GF-D8 (cell line): ENCODE measurements at places on chromosomes 1 and 21.

DNA sequence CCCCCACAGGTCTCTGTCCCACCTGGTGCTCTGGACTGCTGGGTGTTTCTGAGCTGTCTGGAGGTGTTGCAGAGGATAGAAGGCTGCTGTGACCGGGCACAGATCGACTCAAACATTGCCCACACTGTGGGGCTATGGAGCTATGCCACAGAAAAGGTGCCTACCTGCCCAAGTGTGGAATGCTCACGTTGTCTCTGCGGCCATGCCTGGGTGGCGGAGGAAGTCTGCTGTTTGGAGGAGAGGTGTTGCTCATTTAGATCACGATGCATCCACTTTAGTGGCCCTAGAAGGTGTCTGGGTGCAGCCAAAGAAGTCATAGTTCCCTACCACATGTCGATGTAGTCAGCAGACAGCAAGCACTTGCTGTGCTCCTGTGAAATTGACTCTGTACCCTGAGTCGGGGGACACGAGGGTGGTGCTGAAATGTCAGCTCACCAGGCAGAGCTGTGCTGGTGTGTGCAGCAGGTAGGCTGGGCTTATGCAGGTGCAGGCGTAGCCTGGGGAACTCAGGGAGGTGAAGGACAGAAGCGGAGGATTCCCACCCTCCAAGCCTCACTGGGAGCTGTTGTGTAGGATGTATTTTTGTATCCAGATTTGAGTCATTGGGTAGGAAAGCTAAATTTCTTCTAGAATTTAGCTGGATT, 32.8 kb upstream of the PWP2 start:
- no peak for DNase-seq

DNA sequence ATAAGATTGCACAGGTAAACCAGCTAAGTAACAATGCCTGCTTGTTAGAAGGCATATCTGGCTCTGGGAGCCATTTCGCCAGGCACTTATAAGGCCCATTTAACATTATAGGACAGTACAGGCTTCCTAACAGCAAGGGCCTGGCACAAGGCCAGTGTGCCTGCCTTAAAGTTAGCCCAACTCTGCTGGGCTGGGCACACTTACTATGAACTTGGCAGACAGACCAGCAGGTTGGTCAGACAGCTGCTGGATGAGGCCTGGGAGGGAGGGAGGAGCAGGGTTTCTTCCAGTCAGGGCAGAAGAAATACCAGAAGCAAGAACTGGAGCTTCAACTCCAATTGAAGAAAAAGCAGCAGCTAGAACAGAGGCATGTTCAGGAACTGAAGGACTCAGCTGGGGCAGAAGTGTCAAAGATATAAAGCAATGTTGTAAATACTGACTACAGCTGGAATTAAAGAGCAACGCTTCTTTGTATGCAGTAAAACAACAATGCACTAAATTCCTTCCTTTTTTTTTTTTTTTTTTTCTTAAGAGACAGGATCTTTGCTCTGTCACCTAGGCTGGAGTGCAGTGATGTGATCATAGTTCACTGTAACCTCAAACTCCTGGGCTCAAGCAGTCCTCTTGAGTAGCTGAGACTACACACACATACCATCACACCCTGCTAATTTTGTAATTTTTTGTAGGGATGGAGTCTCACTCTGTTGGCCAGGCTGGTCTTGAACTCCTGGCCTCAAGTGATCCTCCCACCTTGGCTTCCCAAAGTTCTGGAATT, 4.9 kb downstream of the CACHD1 start:
- DNase-seq = no peak

DNA sequence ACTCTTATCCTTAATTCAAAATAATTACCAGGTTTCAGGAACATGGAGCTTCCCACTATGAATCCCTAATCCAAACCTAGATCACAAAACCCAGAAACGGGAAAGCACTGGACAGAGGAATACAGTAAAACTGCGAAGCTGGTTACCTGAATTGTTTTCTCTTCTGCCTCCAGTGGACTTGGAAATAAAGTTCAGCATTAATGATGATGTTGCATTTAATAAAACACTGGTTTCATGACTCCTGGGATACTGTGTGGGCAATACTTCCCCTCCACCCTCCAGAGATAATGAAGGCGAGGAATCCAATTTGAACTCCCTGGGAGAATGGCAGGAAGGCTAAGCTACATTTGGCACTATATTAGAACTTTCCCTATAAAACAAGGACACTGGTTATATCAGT, 65.1 kb downstream of the WLS start:
- no peak for DNase-seq

GRCh38 chr1:223035724-223036478, 107.1 kb downstream of the TLR5 start:
- no peak for DNase-seq

DNA sequence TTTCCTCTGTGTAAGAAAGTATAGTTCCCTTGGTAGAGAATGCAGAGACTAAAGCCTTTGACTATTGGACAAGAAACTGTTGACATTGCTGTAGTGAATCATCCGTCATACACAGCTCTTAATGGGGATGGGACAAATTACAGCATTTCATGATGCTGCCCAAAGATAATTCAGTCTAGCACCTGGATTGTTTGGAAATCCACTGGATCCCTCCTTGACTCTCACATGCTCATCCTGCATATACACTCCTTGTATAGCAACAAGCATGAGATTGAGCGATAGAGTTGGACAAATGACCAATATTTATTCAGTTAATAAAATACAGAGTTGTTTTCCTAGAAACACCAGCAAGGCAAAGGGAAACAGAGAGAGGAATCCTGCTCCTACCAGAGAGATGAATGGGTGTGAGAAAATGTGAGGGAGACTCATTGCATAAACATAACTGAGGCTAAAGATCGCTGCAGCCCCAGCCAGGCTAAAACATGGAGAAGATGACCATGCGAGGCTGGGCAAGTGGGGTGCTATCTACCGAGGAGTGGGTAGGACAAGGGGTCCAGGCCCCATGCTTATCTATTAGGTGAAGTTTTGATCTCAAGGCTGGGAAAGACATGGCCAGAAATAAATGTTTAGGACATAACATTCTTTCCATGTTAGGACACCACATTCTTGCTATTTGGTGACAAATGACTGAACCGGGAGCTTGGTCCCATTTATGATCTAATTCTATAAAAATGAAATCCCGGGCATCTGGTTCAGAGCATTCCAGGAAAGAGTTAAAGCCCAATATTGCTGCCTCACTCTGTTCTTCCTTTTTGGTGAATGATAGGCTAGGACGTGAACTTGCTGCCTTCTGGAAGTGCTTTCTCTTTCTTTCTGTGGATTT, 153.2 kb downstream of the TGFB2 start:
- no peak for DNase-seq

- DNase-seq = no peak
Observed at GRCh38 chr1:17929224-17929623, 174.1 kb downstream of the ACTL8 start.

DNA sequence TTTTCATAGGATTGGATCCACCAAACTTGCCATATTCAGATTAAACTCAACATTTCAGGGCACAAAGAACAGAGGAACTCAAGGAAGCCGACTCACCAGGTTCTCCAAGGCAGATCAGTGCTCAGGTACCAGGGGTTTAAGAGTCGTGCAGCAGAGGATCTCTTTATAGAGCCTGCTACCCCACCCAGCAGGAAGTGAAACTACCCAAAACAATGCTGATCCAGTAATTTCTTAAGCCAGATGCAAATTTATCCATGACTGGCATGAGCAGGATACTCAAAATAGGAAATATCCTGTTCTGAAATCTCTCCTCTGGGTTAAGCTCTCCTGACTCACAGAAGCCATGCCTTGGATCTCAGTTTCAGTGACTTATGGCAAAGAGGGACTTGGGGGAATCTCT, at the start of gene SPRR2A:
Gene SPRR2A, minus strand, starts transcription at position 138 of the 400 bp plus-strand sequence. CDS start 777 bp downstream, outside the sequence.
- DNase-seq = no peak

DNA sequence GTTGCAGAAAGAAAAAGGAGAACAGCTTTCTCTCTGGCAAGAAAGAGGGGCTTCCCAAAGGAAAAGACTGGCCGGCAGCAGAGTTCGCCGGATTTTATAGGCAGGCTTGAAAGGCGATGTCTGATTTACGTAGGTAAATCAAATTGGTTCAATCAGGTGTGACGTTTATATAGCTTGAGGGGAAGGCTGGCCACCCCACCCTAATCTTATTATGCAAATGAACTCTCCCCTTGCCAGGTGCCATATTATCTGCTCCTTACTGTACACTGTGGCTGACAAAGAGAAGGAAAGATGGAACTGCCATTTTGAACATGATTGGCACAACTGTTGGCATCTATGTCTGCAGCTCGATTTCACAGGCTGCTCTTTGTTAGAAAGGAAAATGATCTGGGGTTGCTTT, 16.8 kb upstream of the INTS3 start:
- DNase-seq = no peak

DNA sequence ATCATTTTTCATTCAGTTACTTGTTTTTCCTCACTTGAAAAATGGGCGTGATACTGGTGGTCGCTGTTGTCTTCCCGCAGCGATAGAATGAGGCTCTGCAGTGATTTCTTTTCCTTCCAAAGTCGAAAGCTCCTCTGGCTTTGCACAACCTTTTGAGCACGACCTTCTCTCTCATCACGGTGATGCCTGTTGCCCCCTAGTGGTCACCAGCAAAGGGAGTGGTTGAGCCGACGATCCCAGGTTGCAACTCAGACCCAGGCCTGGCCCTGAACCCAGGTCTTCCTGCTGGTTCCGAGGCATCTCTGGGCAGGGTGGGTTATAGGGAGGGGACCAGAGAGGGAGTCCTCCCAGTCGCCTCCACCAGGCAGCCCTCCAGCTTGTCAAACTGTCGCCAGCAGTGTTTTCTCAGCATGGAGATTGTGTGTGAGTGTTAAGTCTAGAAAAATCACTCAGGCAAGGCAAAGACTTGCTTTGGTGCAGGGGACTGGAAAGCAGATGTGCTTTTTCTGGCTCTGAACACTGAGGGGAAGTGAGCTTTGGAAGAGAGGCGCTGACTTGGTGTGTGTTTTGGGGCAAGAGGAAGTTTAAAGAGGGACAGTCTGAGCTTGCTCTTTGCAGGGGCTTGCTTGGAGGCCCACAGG, 285.3 kb downstream of the CAMTA1 start:
- DNase-seq = no peak

GRCh38 chr1:119946724-119947123, 50.4 kb upstream of the ADAM30 start:
- no peak for DNase-seq

GRCh38 chr1:24191860-24192259, 4.8 kb upstream of the IFNLR1 start:
- DNase-seq = no peak

- no peak for DNase-seq
Observed at GRCh38 chr1:233015965-233016364, 65.6 kb downstream of the NTPCR start.

DNA sequence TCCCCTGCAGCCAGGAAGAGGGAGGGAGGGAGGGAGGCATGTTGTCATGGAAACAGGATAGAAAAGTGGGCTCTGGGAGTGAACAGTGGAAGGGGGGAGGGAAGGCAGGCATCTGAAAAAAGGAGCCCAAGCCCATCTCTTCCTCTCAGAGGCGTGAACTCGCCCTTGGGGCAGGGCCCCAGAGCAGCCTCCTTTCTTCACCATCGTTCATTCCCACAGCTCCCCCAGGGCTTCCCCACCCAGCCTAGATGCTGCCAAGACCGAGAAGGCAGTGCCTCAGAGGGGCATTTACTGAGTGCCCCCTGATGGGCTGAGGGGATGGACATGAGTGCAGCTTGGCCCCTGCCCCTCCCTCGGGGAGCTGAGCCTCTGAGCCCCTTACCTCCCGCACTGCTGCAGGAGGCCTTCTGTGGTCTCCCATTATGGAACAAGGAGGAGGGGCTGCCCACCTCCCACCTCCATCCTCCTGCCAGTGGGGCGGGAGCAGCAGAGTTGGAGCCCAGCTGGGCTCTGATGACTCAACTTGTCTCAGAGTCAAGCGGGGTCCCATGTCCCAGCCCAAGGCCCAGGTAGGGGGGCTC, 39.1 kb upstream of the KIF21B start:
- no peak for DNase-seq

DNA sequence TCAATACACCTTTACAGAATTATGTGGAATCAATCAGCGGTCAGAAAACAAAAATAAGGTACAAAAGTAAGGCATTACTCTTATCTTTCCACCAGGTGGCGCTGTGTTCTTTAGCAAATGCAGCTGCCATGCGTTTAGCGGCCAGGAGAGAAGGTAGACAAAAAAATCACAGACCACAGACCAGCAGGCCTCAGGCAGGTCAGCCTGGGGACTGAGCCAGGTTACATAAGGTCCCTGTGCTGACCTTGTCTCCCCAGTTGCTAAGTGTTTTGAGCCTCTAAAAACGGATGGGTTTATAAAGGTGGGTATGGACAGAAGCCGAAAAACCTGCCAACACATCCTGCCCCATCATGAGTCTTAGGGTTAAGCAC, 2.8 kb downstream of the RGS16 start:
- DNase-seq = peak; percentile 29

DNA sequence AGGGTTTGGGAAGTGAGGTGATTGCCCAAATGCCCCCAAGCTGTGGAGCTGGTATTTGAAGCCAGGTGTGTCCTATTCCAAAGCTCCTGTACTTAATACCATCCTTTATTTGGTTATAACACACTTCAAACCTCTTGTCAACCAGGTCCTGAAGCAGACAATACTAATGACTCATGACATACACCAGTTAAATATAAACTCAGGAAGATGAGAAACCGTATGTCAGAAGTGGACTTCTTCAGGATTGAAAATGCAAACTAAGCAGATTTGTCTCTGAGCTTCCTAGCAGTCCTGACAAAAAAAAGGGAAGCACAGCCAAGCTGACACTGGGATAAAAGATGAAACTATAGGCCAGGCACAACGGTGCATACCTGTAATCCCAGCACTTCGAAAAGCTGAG, 70.6 kb downstream of the ALPL start:
- no peak for DNase-seq
